ENCODE measurements at places on chromosomes 7 and 10. TPM values are rescaled to one million over a fixed set of nuclear protein-coding genes. Genes with fewer than 3 reads are reported as not detected.

DNA sequence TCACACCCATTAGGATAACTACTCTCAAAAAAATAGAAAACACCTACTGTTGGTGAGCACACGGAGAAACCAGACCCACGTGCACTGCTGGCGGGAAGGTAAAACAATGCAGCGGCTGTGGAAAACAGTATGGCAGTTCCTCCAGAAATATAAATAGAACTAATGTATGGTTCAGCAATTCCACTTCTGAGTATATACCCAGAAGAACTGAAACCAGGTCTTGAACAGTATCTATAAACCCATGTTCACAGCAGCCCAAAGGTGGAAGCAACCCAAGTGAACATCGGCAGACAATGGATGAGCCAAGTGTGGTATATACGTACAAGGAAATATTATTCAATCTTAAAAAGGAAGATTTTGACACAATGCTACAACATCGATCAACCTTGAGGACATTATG, 164.7 kb downstream of the ZMYND11 start:
- no peak for DNase-seq

DNA sequence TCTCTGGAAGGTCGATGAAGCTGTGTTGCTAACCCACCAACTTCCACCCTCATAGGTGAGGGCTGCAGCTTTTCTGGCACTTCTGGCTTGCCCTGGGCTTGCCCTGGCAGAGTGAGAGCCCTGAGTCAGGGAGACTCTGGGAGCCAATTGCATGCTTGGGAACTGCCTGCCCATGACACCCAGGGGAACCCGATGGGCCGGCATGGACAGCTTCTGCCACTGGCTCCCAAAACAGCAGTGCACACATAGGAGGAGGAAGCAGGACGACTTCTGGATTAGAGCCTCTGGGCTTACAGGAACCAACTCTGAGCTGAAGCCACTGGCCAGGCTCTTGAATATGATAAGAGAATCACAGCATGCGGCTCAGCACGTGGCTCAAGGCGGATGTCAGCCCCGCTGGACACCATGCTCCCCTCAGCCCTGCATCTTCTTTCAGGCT, 135.2 kb upstream of the UNC5B start:
- peak; percentile 73 for DNase-seq

DNA sequence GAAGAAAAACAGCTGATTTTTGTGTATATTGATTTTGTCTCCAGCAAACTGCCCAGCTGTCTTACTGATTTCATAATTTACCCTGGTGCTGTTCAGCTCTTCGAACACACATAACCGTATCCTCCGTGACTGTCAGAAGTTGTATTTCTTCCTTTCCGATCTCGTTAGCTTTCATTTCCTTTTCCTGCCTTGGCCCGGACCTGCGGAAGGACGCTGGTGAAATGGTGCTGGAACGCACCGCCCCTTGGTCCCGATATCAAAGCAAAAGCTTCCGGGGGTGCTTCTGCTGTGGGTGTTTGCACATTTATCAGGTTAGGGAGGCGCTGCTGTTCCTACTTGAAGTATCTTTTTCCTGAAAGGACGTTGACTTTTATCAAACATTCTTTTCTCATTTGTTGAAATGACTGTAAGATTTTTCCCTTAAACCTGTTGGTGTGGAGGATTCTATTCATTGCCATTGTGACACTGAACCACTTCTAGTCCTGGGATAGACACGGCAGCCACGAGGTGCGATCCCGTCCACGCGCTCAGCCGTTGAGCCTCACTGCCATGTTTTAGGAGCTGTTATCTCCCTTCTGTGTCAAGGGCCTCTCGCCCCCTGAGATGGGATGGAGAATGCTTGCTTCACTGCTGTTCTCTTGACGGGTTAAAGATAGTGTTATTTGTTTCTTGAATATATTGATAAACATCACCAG, 72.6 kb downstream of the FOXL3 start:
- DNase-seq, result no peak

DNA sequence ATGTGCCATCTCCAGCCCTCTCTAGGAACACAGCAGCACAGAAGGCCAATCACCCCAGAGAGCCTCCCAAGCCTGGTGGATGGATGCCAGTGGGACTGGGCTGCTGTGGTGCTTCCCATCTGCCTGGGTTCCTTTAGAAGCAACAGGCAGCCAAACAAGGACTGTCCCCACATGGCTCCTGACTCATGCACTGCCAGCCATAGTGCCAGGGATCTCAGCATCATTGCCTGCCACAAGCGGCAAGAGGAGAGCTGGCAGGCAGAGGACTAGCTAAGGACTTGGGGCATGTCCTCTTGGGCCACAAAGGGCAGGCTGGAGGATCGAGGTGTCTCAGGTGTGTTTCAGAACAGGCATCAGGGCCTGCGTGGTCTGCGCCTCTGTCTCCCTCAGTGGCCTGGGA, 23.4 kb upstream of the FIGNL1 start:
- DNase-seq, result no peak

- DNase-seq, result no peak
These were observed 431.6 kb upstream of the NFE2L3 start for GRCh38 chr7:25720427-25720826.

GRCh38 chr10:101223274-101224059, 5.8 kb downstream of the LBX1 start:
- peak; percentile 80 for DNase-seq

GRCh38 chr10:126157189-126157588, 231.1 kb downstream of the ADAM12 start:
- no peak for DNase-seq

DNA sequence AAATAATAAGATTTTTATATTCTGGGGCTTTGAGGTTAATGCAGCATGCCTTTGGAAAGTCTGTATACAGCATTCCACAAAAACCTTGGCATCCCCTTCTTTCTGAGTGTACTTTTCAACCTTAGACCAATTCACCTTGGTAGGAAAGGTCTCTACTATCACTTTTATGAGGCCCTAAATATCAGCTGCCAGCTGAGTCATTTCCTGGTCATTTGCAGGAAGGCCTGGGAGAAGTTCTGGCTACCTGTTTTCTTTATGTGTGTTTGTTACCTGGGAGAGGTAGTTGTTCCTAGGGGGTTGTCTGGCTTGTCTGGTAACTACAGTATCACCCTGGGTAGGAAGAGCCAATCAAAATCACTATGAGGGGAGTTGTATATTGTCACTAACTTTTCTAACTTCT, 4.1 kb downstream of the SPAM1 start:
- no peak for DNase-seq

GRCh38 chr10:124878457-124878739, 63.5 kb upstream of the ZRANB1 start:
- no peak for DNase-seq

- DNase-seq, result peak; percentile 77
These were observed 32.1 kb upstream of the MDFIC start for GRCh38 chr7:114889646-114890285.

DNA sequence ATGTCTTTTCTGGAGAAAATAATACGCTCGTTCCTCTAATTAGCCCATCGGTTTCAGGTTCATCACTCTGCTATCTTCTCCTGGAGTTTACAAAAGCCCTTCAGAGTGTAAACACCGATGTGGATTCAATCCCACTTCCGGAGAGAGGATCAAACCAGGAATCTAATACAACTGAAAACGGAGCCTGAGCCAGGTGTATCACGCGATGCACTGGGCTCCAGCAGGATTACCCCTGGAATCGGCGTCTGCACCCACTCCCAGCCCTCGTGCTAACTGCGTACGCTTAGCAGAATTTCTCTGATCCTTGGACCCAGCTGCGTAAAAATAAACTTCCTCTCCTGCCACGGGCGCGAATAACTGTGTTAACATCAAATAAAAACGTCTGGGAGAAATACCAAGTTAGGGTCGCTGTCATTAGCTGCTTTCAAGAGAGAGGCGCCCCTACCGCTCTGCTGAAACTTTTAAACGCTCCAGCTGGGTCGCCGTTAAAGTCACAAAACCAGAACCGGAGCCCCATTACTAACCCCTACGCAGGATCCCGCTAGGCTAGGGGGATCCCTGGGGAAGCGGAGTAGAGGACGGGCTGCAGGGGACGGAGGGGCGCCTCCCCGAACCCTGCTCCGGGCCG, 502 bp downstream of the ZNF3 start:
- DNase-seq, result no peak

GRCh38 chr7:129210256-129210988, 14.4 kb upstream of the AHCYL2 start:
- DNase-seq, result peak; percentile 97

- DNase-seq, result peak; percentile 62
These were observed 42.3 kb downstream of the GRID2IP start for GRCh38 chr7:6508950-6509349.

- DNase-seq, result no peak
These were observed 13.1 kb upstream of the SERPINE1 start for GRCh38 chr7:101113836-101114235.

- peak; percentile 38 for DNase-seq
These were observed 220.8 kb upstream of the CELF2 start for GRCh38 chr10:10796774-10797415.

DNA sequence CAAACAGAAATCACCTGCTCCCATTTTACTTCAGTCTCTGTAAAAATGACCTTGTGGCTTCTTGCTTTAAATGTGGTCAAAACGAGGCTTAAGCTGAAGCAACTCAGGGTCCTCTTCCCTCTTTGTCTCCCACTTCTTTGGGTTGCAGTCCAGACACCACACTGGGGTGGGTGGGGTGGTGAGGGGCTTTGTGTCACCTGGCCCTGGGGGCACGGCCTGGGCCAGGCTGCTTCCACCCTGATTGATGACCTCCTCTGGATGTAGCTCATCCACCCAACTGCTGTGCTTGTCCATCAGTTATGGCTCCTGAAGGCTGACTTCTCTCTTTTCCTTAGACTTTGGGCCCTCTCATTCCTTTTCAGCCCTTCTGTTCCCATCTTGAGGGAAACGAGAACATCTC, 26.8 kb upstream of the NPS start:
- DNase-seq, result no peak

DNA sequence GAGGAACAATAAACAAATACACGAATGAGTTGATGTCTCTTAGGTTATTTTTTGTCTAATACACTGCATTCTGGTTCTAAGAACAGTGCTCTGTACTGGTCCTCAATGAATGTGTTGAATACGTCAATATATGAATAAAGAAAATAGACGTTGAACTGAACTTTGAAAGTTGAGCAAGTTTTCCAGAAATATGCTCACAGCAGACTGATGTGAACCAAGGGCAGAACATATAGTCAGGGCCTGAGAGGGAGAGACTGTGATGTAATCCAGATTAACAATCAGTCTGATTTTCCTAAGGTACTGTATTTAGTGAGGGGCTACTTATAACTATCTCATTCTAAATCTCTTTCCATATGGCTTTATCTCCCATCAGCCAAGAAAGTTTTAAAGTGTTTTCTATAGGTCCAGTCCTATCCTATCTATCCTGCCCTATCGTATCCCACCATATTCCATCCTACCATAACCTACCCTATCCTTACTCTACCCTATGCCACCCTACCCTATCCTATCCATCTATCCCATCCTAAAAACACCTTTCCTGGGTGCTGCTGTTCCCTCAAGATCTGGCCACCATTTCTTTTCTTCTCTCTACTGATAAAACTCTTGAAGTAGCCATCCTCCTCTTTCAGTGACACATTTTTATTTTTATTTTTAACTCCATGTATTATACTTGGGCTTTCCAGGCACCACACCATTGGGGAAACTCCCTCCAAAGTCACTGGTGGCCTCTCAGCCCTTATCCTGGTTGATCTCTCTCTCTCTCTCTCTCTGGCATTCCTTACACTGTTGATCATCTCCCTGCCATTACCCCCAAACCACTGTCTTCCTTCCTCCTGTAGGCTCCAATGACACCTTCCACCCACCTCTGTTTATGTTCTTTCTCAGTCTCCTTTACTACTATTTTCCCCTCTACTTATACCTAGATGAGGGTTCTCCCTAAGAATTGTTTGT, 212.3 kb upstream of the SLC26A5 start:
- no peak for DNase-seq

DNA sequence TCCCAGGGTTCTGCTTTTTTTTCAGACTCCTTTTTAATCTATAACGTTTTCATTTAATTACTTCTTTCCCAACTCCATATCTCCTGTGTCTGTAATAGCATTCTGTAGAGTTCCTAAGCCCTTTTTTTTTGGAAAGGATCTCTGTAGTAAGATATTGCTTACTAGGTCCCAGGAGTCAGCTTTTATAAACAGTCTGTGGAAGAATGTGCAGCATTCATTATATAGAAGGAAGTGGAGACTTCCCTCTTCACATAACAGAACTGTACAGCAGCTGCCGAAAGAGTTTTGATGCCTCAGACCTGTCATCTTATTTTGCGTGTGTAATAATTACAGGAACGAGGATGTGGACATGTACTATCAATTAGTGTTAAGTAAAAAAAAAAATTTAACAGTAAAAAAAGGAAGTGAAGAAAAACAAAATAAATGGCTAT, 7.4 kb upstream of the STEAP4 start:
- DNase-seq, result no peak

- DNase-seq, result peak; percentile 27
These were observed at the start of gene CLDN3 for GRCh38 chr7:73770002-73770859. CLDN3 (minus strand) TSS chr7:73770270; CDS start chr7:73770049, 221 bp downstream.

DNA sequence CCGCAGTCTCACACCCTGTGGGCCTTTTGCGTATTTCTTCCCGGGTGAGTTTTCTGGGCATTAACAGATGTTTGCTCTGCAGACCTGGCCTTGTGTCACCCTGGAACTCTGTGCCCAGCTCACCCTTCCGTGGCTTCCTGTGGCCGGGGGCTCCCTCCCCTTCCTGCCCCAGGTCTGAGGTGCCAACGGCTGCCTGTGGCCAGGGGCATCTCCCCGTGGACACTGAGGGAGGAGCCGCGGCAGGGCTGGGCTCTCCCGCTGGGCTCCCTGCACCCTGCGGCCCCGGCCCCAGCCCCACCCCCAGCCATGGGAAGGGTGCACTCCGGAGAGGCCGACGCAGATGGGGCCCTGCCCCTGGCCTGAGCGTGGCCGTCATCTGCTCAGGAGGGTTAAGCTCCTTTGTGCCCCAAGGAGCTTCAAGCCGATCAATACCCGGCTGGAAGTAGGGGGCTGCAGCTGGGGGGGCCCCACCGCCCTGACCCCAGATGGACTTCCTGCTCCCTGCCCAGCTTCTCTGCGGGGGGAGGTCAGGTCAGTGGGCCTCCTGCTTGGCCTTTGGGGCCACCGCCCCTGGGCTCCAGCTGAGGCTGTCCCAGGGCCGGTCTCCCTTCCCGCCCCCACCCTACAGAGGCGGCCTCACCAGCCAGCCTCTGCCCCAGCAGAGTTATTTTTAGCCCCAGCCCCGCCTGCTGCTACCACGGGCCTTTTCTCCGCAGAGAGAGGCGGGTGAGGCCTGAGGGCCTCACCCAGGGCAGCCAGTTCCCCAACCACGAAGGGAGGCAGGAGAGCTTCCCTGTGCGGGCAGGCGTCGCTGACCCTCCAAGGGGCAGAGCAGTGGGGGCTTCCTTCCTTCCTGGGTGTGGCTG, 24.2 kb downstream of the PWWP2B start:
- peak; percentile 99 for DNase-seq

Gene EBLN1
- not detected for total RNA-seq

Gene TCF7L2
- total RNA-seq, result 10.6 TPM

Gene GDF2
- total RNA-seq, result not detected

Gene CRHR2
- total RNA-seq, result not detected

Gene HOXA2
- total RNA-seq, result 0.36 TPM

Gene GPNMB
- 380 TPM for total RNA-seq

Gene CCL24
- total RNA-seq, result not detected

Gene RP9
- total RNA-seq, result 10.3 TPM

Gene MYL10
- not detected for total RNA-seq

Gene CFTR
- not detected for total RNA-seq

Gene FAM221A
- 1.8 TPM for total RNA-seq

Gene ARHGAP19
- 8.7 TPM for total RNA-seq
